Kidney glomerular epithelial cell (primary cell): ENCODE measurements at places on chromosomes 3 and 15.

DNA sequence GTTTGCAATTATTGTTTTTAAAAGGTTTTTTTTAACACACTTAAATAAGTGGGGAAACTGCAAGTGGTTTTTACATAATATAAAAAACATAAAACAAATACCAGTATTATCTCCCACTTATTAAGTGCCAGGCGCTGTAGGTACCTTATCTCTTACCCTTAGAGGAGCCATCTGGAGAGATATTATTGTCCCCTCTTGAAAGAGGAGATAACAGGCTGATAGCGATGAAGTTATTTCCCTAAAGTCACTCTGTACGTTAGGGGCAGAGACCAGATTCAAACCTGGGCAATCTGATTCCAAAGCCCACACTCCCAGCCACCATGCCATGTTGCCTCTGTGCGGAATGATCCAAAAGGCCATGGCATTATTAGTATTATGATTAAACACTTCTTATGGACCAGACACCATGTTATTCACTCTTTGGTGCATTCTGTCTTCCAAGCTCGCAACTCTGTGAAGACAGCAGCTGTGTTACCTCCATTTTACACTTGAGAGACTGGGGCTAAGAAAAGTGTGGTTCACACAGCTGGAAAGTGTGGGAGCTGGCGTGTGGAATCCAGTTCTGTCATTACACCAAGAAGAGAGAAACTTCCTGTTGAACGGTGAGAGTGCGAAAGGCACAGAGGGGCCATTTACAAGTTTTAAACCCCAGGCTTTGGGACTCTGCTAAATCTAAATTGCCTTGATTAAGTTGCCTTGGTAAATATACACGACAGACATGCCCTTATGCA, 79.9 kb upstream of the MITF start:
- no peak for DNase-seq

- no peak for DNase-seq
Observed at GRCh38 chr15:88764448-88764847, 38.8 kb upstream of the ACAN start.

DNA sequence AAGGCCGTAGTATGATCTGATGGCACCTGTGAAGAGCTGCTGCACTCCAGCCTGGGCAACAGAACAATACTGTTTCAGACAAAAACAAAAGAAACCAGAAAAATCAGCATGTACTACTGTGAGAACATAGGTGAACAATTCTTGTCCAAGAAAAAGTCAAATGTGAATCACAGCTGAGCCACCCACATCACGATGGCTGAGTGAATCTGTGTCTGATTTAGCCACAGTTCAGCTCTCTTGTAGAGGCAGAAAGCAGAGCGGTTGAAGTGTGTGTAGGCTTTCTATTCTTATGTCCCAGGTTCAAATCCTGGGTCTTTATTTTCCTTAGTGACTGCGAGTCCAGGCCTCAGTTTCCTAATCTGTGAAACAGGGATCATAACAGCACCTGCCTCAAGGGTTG, 4.4 kb upstream of the FURIN start:
- no peak for DNase-seq

GRCh38 chr3:98791341-98792325, 28.5 kb downstream of the ST3GAL6 start:
- DNase-seq, result no peak

DNA sequence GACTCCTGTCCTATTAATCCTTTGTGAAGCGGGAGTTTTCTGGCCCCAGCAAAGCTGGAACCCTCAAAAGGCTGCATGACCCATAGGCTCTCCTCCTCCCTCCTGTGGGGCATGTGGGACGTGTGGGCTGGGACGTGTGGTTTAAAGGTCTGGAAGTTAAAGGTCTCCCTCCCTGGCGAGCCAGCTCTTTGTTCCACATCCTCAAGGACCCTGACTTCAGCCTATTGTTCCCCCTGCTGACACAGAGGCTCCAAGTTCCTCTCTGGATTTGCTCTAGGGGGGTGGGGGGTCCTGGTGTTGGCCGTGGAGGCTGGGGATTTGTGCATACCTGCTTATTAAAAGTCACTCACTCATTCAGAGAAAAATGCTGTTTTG, 44.2 kb downstream of the SMAD6 start:
- DNase-seq, result no peak

DNA sequence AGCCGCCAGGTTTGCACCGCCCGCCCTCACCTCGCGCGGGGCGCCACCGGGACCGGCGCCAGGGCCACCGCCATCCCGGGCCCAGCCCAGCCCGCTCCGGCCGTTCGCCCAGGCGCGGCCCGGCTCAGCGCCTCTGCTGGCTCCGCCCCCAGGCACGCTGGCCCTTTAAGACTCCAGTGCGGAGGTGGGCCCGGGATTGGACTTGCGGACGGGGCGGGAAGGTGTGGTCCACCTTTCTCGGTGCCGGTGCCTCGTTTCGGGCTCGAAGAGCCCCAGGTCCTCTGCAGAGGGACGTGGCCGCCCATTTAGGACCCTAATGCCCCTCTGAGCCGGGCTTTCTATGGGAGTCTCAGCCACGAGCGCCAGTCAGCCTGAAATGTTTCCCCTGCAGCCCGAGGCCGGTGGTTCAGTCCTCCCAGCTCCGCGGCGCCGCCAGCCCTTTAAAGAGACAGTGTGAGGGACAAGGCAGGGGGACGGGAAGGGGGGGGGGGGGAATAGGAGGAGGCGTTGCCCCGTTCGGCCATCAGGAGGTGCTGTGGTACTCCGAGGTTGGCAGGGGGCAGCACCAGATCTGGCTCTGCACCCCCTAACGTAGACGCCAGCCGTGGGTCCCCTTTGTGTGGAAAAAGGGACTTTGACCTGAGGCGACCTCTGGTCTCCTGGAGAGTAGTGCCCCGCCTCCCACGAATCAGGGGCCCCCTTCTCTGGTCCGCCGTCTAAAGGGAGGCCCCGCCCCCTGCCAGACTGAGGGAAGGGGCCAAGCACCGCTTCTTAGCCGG, 1.0 kb downstream of the HYAL2 start:
- peak; percentile 92 for DNase-seq
